ENCODE measurements at places on chromosomes 12 and 14.

- no peak for DNase-seq
These were observed 74.2 kb upstream of the GNG2 start for GRCh38 chr14:51786227-51786626.

DNA sequence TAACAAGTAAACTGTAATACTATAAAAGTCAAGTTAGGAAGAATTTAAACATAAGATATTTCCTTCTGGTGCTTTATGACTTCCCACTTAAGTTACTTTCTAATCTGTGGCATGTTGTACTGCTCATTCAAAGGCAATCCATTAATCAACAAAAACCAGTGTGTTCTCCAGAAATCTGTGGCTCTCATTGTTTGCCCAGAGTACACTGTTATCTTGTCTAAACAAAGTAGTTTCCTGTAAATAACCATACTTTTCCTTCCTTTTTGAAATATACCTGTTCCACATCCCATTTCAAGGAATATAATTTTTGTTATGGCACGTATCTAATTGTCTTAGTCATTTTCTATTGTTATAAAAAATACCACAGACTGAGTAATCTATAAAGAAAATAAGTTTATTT, 184.1 kb downstream of the CCER1 start:
- DNase-seq = no peak

GRCh38 chr14:90743425-90743824, 72.8 kb downstream of the TTC7B start:
- no peak for DNase-seq

DNA sequence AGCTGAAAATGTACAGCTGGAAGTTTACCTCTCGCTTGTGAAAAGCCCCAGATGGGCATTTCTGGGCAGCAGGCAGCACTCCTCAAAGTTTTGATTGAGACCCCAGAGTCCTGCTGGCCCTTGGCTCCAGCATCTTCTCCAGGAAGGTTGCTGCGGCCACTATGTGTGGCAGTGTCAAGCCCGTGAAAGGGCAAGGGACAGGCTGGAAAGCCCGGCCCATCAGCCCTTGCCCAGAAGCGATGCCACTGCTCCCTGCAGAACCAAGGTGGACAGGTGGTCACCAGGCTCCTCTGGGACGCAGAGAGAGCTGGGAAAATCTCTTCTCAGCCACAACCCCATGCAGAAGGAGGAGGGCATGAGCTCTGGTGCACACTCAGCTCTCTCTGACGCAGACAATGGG, 73.5 kb upstream of the BCL11B start:
- no peak for DNase-seq

- DNase-seq = no peak
These were observed 51.1 kb downstream of the ZFYVE26 start for GRCh38 chr14:67765192-67765834.

GRCh38 chr14:105447651-105448640, 26.7 kb upstream of the CRIP2 start:
- DNase-seq = no peak

- DNase-seq = no peak
These were observed 48.7 kb downstream of the CCDC88C start for GRCh38 chr14:91368776-91369416.

DNA sequence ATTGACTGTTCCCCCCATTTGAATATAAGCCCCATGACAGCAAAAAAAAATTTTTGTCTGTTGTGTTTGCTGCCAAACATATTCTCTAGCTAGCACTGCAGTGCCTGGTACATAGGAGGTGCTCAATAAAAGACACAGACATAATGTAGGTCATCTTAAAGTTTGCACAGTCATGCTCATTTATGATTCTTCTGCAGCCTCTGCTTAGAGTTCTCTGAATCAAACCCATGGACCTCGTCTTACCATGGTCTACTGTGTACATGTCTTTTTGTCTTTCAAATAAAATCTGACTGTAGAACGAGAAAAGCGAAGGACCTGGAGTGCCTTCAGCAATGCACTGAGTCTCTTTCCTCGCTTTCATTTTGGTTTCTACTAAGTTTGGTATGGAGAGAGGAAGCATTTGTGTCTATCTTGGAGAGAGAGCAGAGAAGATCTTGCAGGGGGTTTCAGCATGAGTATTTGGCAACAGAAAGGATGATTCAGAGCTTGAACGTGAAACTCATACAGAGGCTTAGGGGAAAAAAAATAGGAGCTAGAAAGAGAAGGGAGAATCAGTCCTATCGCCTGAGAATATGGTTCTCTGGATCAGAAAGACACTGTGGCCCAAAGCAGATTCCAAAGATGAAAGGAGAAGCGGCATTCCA, 38.8 kb upstream of the TMCC3 start:
- peak; percentile 63 for DNase-seq

Measured in skeletal muscle cell (primary cell).